ENCODE measurements at places on chromosomes 2 and 18.

DNA sequence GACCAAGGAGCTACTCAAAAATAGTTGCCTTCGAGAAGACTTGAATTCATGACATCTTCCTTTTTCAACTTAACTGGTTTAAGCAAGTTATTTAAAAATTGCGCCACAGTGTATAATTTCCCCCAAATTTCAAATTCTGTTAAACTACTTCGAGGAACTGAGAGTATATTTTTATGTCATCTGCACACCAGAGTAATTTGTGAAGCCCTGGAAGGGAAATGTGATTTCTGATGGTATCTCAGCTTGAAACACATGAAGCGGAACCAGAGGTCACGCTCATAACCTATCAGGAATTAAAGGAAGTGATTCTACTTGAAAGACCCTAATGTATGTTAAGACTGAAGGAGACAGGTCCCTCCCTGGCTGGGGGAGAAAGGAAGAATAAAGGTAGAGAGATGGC, 33.9 kb upstream of the DARS1 start:
- DNase-seq, result no peak

DNA sequence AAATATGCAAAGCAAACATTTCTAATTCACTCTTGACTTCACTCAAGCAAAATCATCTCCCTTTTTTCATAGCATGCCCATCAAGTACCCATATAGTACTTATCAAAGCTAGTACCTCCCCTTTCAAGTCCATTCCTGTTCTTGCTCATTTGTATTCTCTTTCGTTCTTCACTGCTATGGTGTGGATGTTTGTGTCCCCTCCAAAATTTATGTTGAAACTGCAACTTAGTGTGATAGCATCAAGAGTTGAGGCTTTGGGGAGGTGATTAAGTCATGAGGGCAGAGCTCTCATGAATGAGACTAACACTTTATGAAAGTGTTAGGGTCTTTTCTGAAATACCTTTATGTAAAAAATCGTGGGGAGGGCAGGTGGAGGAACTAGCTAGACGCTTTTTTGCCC, 52.9 kb downstream of the RNU4ATAC start:
- no peak for DNase-seq

DNA sequence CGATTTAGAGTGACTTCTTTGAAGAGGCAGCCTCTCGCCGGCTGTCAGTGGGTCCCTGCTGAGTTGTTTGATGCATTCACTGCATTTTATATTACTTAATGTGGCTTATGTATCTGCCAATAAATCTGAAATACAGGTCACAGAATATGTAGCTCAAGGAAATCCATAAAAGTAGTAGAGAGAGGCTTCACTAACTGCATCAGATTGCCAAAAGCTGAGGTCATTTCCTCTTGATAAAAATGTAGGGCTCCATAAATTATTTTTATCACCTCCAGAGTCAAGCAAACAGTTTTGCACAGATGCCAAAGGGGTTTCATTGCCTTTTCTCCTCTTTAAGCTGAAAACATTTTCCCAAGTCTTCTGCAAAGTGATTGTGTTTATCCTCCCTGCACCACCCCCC, 36.5 kb upstream of the CCDC93 start:
- no peak for DNase-seq

DNA sequence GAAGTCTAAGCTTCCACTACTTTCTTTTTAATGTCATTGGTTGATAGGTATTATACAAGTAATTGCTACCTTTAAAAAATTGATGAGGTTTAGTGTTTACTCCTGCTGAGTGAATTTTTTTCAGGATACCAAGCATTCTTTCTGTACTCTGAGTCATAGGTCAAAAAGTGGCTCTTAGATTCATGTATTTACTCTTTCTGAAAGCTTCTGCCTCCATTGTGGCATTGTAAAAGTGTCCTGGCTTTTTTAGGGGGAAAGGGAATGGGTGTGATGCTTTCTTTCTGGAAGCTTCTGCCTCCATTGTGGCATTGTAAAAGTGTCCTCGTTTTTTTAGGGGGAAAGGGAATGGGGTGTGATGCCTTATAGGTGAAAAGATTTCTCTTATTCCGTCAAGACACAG, 286.5 kb downstream of the LPIN1 start:
- DNase-seq, result no peak

GRCh38 chr2:9961013-9961412, 9.5 kb downstream of the GRHL1 start:
- DNase-seq, result no peak

DNA sequence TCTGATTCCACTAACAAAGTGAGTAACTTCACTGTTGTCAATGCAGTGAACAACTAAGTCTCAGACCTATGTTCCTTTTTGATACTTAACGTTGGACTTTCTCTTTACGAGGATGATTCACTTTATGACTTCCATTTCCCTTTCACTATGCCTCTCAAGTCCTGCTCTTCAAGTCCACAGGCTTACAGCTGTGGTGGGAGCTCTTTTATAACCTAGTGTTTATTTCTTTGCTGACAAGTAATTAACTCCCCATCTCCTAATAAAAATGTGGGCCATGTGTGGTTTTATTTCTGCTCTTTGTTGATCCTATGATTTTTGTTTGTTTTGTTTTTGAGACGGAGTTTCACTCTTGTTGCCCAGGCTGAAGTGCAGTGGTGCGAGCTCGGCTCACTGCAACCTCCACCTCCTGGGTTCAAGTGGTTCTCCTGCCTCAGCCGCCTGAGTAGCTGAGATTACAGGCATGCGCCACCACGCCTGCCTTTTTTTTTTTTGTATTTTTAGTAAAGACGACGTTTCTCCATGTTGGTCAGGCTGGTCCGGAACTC, 142.1 kb downstream of the USP34 start:
- no peak for DNase-seq

- DNase-seq, result peak; percentile 6
These were observed 123.0 kb upstream of the SLC39A10 start for GRCh38 chr2:195533771-195534642.

DNA sequence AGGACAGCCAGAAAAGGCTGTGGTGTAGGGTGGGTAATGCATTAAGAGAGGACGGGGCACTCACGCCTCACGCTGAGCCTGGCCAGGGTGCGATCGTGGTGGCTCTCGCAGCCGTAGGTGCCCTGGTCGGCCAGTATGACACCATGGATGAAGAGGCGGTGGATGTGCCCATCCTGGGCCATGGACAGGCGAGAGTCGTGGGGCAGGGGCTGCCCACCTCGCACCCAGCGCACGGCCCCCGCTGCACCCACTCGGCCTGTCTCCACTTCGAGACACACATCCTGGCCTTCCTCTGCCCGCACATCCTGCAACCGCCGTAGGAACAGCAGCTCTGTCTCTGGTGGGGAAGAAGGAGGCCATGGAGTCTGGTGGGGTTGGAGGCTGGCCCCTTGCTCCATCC, 12.1 kb downstream of the TMEM198 start:
- DNase-seq, result no peak

DNA sequence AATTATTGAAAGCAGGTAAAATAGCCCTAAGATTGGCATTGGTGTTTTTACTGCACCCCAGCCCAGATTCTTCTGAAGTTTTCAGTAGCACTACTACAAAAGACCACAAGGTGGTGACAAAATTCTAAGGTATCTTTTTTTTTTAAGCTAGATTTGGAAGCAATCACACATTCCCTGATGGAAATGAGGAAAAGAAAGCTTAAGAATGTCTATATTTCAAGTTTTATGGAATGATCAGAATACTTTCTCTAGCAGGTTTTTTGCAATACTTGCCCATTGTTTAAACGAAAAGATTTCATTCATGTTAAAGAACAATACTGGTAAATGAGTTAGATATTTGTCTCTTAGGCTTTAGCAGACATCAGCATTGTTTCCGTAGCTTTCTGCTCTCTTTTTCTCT, 32.1 kb upstream of the ZNF638 start:
- no peak for DNase-seq

- no peak for DNase-seq
These were observed 250.7 kb downstream of the SATB2 start for GRCh38 chr2:199207011-199207410.

- no peak for DNase-seq
These were observed 73.4 kb downstream of the MARCHF4 start for GRCh38 chr2:216298719-216299495.

DNA sequence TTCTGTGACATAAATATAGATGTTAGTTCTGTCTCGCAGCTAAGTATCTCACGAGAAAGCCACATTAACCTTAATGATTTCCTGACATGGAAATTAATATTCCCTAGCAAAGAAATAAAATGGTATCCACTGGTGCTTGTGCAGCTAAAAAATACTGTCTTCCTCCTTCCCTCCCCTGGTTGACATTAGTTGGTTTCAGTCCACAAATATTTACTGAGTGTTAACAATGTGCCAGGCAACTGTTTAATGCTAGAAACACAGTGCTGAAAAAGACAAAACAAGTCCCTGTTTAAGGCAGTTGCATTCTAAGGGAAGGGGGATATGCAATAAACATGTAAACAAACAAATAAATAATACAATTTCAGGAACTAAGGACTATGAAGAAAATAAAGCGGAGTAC, 44.2 kb upstream of the VPS54 start:
- DNase-seq, result no peak
